Naive B cell (primary cell): ENCODE measurements at places on chromosomes 5 and 9. TPM values are rescaled to one million over a fixed set of nuclear protein-coding genes. Genes with fewer than 3 reads are reported as not detected.

GRCh38 chr5:158011422-158011821 is 152.5 kb upstream of the CLINT1 start:
- DNase-seq: no peak

- DNase-seq: no peak
Measured at GRCh38 chr9:94443032-94443722, 111.7 kb upstream of the PCAT7 start.

DNA sequence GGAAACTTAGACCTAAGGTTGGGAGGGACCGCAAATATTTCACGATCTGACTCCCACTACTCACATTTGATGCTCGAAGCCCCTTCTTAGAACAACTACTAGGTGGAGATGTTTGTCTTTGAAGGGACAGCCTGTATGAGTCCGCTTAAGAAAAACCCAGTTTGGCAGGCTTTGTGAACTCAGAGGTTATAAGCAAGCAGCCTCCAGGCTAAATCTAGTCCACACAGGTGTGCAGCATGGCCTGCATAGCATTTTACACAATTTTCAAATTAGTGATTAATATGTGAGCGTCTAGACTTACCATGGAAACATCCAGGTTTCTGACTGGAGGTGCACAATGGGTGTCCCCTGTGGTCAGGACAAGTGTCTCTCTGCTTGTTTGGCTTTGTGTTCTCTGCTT is 127.1 kb downstream of the KIF4B start:
- DNase-seq: no peak

GRCh38 chr9:115513148-115513547 is 395.2 kb upstream of the TNC start:
- DNase-seq: no peak

- DNase-seq: no peak
Measured at GRCh38 chr5:151531581-151531980, 59.5 kb downstream of the FAT2 start.

DNA sequence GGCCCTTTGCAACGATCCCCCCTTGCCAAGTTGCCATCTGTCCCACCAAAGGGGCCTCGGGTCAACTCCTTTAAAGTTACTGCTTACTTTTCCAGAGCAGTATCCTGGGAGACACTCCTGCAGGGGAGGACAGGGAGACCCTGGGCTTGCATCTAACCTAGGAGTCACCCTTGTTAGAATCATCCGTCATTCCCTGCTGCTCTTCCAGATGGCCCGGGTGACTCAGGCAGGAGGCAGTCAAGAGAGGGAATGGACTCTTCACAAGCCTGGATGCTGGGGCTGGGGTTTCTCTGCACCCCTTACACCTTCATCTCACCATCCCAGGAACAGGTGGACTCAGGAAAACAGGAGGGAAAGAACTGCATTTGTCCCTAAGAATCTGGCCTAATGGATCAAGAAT is 175.6 kb downstream of the GABBR2 start:
- DNase-seq: no peak

- DNase-seq: no peak
Measured at GRCh38 chr5:139635191-139635590, 13.0 kb upstream of the CXXC5 start.

- no peak for DNase-seq
Measured at GRCh38 chr9:68797116-68797515, 92.1 kb downstream of the PIP5K1B start.

GRCh38 chr5:119067450-119067849 is 3.4 kb upstream of the DMXL1 start:
- DNase-seq: no peak

GRCh38 chr5:33182986-33183385 is 257.8 kb upstream of the TARS1 start:
- DNase-seq: no peak

Gene GKAP1
- 4.3 TPM for polyA plus RNA-seq

Gene TAF11L5
- not detected for polyA plus RNA-seq

Gene ADAMTS16
- not detected for polyA plus RNA-seq

Gene TUT7
- 33.0 TPM for polyA plus RNA-seq

Gene PCA3
- polyA plus RNA-seq: not detected
